Osteocyte (in vitro differentiated cells): ENCODE measurements at places on chromosomes 11 and 22. TPM values are rescaled to one million over a fixed set of nuclear protein-coding genes. Genes with fewer than 3 reads are reported as not detected.
A peak's percentile ranks its signal among the peaks of the same experiment; 100 is the strongest.

DNA sequence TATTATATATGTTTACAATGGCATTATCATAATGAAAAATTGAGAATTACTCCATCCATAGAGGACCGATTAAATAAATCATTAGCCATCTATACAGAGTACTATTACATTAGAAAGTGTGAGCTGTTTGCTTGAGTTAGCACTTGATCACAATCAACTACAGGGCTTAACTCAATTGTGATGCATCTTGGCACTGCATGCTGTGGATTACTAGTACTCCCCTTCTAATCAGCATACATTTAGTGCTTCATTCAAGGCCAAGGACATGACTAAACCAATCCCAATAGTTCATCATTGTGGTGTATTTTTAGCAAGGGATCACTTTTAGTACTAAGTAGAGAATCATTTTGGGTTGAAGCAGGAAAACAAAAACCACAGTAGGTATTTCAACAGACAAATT, 23.5 kb upstream of the ARHGAP42 start:
- DNase-seq: no peak
- H3K27me3 ChIP-seq: no peaks in the 10 kb centered on the region
- H3K4me1 ChIP-seq: no peaks in the 10 kb centered on the region
- no peak overlapping the region for H3K4me3 ChIP-seq
- no peak overlapping the region for H3K27ac ChIP-seq
- no peaks in the 10 kb centered on the region for H3K36me3 ChIP-seq

DNA sequence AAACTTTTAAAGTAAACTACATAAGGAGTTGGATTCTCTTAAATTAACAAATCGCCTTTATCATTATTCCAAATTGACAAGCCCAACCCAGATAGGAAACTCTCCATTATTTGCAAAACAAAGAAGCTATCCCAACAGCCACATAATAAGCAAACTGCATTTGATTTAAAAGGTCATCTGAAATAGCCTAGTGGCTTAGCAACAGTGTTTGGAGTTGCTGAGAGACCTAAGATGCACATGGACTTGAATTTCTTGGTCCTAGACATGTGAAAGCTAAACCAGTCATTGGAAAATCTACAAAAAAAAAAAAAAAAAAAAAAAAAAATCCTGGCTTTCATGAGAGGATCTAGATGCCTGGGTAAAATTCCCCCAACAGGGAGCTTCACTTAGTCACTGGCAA, 69.5 kb downstream of the PRCP start:
- H3K27ac ChIP-seq: no peak overlapping the region
- no peak overlapping the region for H3K4me3 ChIP-seq
- H3K4me1 ChIP-seq: no peaks in the 10 kb centered on the region
- no peaks in the 10 kb centered on the region for H3K27me3 ChIP-seq
- H3K36me3 ChIP-seq: peaks cover 10% of the 10 kb centered on the region

DNA sequence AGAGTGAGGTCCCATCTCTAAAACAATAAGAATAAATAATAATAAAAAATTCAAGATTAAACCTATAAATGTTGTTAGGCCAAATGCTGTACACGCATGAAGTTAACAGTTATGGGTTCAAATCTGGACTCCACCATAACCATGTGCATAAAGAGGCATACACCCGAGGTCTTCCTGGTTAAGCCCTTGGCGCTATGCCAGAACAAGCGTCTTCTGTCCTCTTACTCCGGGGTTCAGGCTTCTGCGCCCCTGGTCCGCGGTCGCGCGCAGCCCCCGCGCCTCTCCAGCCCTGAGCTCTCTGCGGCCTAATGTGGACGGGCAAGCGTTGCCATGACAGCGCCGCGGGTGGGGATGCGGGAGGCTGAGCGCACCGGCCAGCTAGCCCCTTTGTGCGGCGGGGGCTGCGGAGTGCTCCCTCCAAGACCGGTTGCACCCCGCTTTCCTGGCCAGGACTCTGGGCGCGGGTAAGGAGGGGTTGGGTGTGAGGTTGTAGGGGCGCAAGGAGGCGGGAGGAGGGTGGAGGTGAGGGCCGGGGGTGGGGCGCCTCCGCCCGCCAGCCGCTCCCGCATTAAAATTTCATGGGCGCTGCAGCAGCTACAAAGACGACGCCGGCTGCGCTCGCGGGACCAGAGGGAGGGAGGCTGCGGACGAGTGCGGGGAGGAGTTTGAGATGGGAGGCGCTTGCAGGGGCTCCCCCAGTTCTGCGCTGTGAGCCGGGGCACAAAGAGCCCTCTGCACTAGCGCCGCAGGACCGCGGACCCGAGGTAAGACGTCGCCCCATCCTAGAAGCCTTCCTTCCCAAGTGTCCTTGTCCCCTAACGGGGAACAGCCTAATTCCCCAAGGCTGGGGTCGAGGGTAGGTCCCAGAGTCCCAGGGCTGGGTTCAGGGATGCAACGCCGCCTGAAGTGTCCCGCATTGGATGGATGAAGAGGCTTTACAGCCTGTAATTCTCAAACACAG, at the start of gene MIAT:
Gene MIAT, plus strand, starts transcription at position 698 of the 961 bp plus-strand sequence.
- no peaks in the 10 kb centered on the region for H3K36me3 ChIP-seq
- H3K4me3 ChIP-seq: peak within 1 kb of the TSS; percentile 71
- no peak for DNase-seq
- H3K27ac ChIP-seq: peak within 1 kb of the TSS; percentile 38

DNA sequence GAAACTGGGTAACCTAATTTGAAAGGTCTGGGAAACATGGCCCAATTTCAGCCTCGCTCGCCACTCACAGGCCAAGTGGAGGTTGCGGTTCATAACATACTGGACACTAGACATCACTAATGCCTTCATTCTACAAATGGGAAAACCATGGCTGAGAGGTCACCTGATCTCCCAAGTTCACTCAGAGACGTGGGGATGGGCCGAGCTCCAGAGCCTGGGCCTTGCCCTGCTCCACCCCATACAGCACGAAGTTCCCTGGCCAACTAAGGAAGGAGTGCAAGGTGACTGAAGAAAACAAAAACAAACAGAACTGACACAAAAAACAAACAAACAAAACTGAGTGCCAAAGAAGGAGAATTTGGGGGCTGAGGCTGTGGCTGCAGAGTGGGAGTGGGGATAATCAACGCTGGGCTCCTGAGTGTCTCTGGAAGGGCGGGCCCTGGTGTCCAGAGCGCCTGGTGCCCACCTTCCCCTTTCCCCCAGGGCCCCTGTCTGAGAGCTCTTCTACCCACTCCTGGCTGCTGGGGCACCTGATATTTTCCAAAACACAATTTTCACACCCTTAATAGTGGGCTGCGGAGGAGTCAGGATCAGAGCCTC, 46.5 kb upstream of the ADA2 start:
- peak overlapping the region; percentile 71 for H3K27ac ChIP-seq
- peaks cover 3% of the 10 kb centered on the region for H3K27me3 ChIP-seq
- H3K4me3 ChIP-seq: no peak overlapping the region
- H3K36me3 ChIP-seq: no peaks in the 10 kb centered on the region
- H3K4me1 ChIP-seq: peaks cover 40% of the 10 kb centered on the region

- no peaks in the 10 kb centered on the region for H3K27me3 ChIP-seq
- H3K4me1 ChIP-seq: peaks cover 22% of the 10 kb centered on the region
- no peak overlapping the region for H3K27ac ChIP-seq
- DNase-seq: no peak
Observed at GRCh38 chr11:76564364-76564763, 106.2 kb downstream of the LRRC32 start.

DNA sequence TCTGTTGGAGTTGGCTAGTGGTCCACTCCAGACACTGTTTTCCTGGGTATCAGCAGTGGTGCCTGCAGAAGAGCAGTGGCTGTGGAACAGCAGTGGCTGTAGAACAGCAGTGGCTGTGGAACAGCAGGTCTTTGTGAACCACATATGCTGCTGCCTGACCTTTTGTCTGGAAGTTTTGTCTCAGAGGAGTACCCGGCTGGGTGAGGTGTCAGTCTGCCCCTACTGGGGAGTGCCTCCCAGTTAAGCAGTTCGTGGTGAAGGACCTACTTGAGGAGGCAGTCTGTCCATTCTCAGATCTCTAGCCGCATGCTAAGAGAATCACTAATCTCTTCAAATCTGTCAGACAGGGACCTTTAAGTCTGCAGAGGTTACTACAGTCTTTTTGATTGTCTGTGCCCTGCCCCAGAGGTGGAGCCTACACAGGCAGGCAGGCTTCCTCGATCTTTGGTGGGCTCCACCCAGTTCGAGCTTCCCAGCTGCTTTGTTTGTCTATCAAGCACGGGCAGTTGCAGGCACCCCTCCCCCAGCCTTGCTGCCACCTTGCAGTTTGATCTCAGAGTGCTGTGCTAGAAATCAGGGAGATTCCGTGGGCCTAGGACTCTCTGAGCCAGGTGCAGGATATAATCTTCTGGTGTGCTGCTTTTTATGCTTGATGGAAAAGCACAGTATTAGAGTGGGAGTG, 89.1 kb upstream of the TRIM48 start:
- H3K36me3 ChIP-seq: no peaks in the 10 kb centered on the region
- H3K27me3 ChIP-seq: no peaks in the 10 kb centered on the region
- H3K4me3 ChIP-seq: no peak overlapping the region
- no peaks in the 10 kb centered on the region for H3K4me1 ChIP-seq
- peak; percentile 66 for DNase-seq

DNA sequence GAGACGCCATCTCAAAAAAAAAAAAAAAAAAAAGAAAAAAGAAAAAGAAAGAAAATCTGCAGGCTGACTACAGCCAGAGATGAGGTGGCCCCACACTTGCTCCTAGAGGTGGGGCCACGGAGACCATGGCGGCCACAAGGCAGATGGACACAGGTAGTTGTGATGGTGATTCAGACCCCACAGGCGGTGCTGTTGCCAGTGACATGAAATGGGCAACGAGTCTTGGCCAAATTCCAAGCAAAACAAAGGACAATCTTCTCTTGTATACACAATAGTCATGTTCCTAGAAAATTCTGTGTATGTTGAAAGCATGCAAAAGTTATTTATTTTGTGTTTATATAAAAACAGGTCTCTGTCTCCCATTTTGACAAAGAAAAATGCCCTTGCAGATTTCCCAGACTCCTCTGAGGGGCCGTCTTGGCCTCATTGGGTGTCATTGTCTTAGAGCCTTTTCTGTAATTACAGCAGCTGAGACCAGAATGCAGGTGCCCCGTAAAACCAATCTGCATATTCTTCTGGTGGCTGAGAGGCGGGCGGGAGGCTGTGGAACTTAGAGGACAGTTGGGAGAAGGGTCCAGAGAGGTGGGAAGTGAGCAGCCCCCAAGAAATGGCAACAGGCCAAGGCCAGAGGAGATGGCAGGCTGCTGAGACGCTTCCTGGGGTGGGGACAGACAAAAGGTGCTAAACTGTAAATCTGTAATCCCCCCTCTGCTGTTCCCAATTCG, 22.5 kb upstream of the DAGLA start:
- peaks cover 37% of the 10 kb centered on the region for H3K27me3 ChIP-seq
- H3K4me1 ChIP-seq: no peaks in the 10 kb centered on the region
- DNase-seq: no peak
- no peak overlapping the region for H3K4me3 ChIP-seq
- H3K36me3 ChIP-seq: no peaks in the 10 kb centered on the region

GRCh38 chr11:80838153-80838552, 1397.3 kb upstream of the TENM4 start:
- no peak for DNase-seq
- H3K27me3 ChIP-seq: no peaks in the 10 kb centered on the region
- H3K4me3 ChIP-seq: no peak overlapping the region
- H3K4me1 ChIP-seq: no peaks in the 10 kb centered on the region

- peak overlapping the region; percentile 91 for H3K27ac ChIP-seq
- H3K4me3 ChIP-seq: peak overlapping the region; percentile 18
- H3K4me1 ChIP-seq: peaks cover 77% of the 10 kb centered on the region
- peaks cover 13% of the 10 kb centered on the region for H3K36me3 ChIP-seq
- H3K27me3 ChIP-seq: no peaks in the 10 kb centered on the region
Observed at GRCh38 chr22:45688600-45689080, 17.0 kb downstream of the ATXN10 start.

- H3K4me3 ChIP-seq: no peak overlapping the region
- peaks cover 8% of the 10 kb centered on the region for H3K36me3 ChIP-seq
- H3K4me1 ChIP-seq: peaks cover 14% of the 10 kb centered on the region
- DNase-seq: no peak
- no peak overlapping the region for H3K27ac ChIP-seq
- no peaks in the 10 kb centered on the region for H3K27me3 ChIP-seq
Observed at GRCh38 chr11:10892250-10892649, 34.4 kb upstream of the ZBED5 start.

DNA sequence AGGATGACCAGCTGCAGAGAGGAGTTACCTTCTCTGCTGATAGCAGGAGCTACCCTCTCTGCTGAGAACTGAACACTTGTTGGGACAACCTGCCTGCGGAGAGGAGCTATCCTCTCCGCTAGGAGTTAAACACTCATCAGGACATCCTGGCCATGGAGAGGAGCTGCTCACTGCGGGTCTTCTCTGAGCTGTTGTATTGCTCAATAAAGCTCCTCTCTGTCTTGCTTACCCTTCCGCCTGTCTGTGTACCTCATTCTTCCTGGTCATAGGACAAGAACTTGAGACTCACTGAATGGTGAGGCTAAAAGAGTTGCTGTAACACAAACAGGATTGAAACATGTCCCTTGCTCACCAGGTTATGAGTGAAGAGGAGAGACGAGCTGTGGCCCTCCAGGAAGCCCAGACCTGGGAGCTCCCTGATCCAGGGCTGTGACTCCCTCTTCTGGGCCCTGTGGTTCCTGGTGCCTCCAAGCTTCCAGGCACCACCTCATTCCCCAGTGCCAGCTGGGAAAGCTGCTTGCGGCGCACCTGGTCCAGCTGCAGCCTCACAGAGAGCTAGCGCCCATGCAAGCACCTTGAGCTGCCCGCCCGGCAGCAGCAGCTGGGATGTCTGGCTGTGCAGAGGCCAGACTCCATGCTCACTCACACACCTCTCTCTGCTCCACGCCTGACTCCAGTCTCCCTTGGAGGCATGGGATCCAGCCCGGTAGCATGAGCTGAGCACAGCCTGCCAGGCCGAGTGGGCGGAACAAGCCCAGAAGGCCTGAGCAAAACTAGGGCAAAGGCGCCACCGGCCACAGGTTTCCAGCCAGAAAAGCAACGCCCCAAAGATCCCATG, 50.5 kb downstream of the RAB30 start:
- H3K27me3 ChIP-seq: no peaks in the 10 kb centered on the region
- no peak overlapping the region for H3K4me3 ChIP-seq
- peaks cover 14% of the 10 kb centered on the region for H3K36me3 ChIP-seq

DNA sequence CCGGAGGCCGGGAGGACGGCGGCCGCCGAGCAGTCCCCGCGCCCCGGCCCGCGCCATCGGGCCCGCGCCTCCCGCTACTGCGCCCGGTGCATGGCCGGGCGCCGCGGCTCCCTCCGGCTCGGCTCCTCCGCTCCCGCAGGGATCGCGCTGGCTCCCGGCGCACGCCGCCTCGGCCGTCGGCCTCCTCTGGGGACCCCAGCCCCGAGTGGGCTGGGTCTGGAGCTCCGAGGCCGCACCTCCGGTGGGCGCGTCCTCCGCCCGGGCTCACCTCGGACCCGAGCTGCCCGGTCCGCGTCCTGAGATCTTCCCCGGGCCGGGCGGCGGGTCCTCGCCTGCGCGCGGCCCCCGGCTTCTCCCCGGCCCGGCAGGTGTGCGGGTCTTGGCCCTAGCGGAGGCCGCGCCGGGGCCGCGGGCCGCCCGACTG, 251 bp downstream of the SHISA8 start:
- DNase-seq: no peak
- H3K27me3 ChIP-seq: peaks cover 42% of the 10 kb centered on the region
- H3K4me3 ChIP-seq: no peak overlapping the region

- no peaks in the 10 kb centered on the region for H3K36me3 ChIP-seq
- no peak overlapping the region for H3K4me3 ChIP-seq
- H3K27ac ChIP-seq: no peak overlapping the region
- no peak for DNase-seq
- H3K4me1 ChIP-seq: no peaks in the 10 kb centered on the region
Observed at GRCh38 chr11:80515097-80515496, 1074.3 kb upstream of the TENM4 start.

- no peaks in the 10 kb centered on the region for H3K27me3 ChIP-seq
- no peaks in the 10 kb centered on the region for H3K36me3 ChIP-seq
- DNase-seq: peak; percentile 89
- peaks cover 50% of the 10 kb centered on the region for H3K4me1 ChIP-seq
- H3K27ac ChIP-seq: peak overlapping the region; percentile 71
- no peak overlapping the region for H3K4me3 ChIP-seq
Observed at GRCh38 chr11:121466063-121466794, 13.5 kb upstream of the SORL1-AS1 start.

The KCNQ1 gene
- 0.16 TPM in 1 of 2 replicates, not detected in the other for total RNA-seq

The TSSK2 gene
- total RNA-seq: not detected in 2 replicates

The ASCL3 gene
- not detected in 2 replicates for total RNA-seq
